ENCODE measurements at places on chromosomes 1 and 21.

- peak; percentile 91 for DNase-seq
These were observed 26.9 kb downstream of the RPL5 start for GRCh38 chr1:92858564-92859399.

GRCh38 chr1:236315518-236315917 is 33.8 kb upstream of the ERO1B start:
- no peak for DNase-seq

- DNase-seq: no peak
These were observed 2.6 kb upstream of the LEFTY2 start for GRCh38 chr1:225943582-225943981.

DNA sequence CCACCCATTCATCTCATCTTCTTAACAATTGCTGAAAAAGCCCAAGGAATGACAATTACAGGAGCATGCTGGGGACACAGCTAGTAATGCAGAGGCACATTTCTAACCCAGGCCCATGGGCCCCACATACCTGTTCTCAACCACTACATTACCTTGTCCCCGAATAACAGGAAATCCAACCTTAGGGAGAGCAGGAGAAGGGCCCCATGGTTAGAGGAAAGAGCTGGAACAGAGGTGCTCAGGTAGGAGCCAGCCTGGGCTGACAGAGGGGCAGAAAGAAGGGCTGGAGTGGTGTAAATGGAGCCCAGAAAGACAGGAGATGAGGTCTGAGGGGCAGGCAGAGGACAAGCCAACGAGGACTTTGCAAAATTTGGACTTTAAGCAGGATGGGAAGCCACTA is 11.4 kb upstream of the S100A8 start:
- DNase-seq: no peak

- no peak for DNase-seq
These were observed 47.5 kb downstream of the CBS start for GRCh38 chr21:43027846-43028731.

DNA sequence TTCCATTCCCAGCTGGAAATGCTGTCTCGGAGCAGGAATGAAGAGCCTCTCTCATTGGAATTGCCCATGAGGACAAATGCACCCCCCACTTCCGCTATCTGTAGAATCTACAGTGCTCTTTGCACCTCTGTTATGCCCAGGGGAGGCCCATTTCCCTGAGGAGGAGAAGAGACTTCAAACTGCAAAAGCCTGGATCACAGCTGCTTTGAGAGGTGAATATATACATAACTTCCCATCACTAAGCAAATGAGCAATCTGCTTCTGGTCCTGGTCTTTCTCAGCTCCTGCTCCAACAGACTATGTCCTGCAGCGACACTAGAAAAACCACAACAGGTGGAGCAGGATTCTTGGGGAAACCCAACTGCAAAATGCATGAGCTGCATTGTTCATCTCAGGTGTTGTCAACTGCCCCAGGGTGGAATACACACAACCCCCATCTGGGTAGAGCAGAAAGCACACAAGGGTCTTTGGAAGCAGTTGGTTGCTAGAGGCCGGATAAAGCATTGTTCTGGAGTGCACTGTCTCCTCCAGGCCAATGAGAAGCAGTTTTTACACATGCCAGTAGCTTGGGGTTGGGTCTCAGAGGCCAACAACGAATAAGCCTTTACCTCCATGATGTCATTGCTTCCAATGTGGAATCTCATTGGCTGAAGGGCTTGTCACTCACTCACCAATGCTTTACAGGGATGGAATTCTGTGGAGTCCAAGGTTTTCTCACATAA is 67.7 kb upstream of the RAB4A start:
- peak; percentile 31 for DNase-seq

- DNase-seq: no peak
These were observed 372.2 kb downstream of the RRAGC start for GRCh38 chr1:38487396-38487795.

DNA sequence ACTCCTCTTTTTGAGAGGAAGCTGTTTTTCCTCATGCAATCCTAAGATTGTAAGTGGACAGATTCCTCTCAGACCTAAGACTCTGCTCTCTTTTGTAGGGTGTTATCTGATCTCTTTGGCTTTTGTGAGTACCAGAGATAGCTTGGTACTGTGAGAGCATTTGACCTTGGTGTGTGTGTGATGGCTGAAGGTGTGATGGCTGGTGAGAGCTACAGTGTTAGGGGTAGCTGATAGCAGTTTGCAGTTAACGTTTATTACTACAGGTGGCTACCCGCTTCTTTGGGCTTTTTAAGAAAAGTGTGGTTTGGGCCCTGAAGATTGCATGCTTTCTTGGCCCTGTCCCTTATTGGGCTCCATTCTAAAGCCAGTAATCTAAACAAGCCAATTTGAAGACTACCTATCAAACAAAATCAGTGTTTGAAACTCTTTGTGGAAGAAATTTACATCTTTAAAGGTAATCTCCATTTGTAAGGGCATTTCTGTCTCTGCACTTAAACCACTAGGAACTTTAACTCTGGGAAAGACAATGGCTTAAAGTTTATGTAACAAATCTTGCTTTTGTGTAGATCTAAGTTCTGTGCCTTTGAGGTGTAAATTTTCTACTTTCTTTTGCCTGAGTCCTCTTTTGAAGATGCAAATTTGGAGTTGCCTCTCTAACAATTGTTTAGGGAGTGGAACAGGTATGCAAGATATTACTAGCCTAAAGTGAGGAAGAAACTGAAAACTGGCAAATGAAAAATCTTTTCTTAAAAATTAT is 85.3 kb upstream of the SERBP1 start:
- no peak for DNase-seq

DNA sequence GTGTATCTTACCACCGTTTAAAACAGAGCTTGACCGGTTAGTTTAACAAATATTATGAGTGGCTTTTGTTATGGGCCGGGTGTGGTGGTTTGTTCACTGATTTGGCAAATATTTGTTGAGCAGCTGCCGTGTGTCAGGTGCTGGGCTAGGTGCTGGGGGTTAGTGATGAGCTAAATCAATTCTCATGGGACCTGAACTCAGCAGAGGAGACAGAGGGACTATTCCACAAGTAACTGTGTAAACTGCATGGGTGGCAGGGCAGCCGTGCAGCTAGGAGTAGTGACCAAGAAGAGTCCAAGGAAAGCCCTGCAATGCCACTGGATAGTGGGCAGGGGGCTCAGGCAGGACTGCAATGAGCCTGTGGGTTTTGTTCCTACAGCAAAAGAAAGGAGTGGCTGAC is 11.2 kb upstream of the C2CD2 start:
- DNase-seq: peak; percentile 64

GRCh38 chr1:224107282-224107625 is 6.7 kb upstream of the FBXO28 start:
- no peak for DNase-seq

DNA sequence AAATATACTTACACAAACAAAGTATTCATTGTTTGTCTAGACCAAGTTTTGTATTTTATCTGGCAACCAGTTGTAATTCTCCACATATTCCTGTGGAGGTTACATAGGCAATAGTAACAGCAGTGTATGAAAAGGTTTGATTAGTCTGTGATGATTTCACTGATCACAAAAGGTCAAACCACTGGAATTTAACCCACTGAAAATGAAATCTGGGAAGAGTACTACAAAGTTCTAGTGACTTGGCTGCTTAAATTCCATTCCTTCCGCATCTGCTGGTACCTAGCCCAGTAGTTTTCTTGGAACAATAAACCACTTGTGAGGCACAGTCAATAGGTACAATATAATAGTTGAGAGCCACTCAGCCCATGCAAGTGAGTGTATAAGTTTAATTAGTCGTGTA is 205.4 kb downstream of the NFIA start:
- DNase-seq: no peak

DNA sequence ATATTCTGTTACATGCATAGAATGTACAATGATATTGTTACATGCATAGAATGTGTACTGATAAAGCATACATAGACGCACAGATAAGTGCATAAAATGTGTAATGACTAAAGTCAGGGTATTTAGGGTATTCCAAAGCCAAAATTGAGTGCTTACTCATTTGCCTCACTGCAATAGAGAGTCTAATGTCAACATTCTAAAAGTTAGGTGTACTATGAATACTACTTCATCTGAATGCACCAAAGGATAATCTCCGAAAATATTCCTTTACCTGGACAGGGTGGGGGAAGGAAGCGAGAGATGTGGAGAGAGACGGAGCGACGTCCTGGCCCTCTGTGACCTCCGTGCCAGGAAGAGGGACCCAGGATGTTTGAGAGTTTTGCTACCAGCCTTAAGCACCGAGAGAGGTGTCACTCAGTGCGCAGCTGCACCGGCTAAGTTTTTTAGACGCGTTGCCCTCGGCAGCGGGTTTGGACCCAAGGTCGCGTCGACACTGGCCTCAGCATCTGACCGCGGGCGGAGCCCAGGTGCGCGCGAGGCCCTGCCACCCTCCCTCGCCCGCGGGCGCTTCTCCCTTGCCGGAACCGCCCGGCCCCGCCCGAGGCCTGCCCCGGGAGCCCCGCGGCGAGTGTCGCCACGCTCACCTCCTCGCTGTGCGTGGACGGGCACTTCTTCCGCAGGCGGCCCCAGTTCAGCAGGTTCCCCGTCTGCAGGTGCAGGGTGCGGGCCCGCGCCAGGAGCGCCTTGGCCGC is 660 bp downstream of the GCLM start:
- peak; percentile 74 for DNase-seq

DNA sequence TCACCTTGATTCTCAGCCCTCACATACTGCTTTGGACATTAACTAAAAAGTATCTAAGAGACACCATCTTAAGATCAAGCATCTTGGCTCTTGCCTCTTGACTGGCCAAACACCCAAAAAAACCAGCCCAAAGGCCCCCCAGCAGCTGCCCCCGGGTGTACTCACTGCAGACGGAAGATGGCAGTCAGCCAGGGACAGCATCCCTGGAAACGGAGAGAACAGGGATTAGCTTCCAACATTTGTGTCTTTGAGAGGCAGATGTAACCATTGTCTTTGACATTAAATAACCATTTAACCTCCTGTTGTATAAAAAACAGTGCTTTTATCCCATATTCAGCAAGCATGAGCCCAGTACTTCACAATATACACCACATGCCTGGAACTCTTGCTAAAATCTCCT is 11.3 kb downstream of the TMEM63A start:
- DNase-seq: no peak

- DNase-seq: no peak
These were observed 38.4 kb upstream of the TENT5C start for GRCh38 chr1:117567435-117567834.

- DNase-seq: no peak
These were observed 9.1 kb upstream of the C1orf159 start for GRCh38 chr1:1124786-1125642.

DNA sequence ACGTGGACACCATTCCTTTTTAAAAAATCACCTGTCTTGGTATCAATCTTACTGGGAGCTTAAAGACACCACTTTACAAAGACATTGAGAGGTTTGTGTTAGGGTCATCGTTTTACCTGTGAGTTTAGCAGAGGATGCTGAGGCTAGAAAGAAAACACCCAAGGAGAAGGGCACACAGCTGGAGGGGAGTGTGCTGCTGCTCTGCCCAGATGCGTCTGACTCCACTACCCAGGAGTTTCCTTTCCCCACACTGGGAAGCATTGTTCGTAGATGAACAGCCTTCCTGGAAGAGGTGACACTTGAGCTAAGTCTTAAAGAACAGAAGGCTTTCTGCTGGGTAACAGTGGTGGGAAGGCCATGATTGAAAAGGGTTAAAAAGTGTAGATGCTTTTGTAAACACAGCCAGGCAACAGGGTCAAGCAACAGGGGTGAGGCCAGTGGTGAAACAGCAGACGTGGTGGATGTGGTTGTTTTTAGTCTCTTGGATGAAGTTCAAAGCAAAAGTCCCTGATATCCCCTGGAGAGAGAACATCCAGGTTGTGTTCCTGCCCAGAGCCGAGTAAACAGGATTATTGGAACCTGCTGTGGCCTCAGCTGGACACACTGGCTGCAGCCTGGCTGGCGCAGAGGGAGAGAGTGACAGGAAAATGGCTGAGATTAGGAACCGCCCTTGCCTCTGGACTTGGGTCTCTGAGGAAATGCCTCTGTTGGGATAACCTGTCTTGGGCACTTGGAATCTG is 198.6 kb upstream of the JUN start:
- DNase-seq: no peak

GRCh38 chr1:76122271-76122670 is 47.7 kb downstream of the ST6GALNAC3 start:
- DNase-seq: no peak

GRCh38 chr1:226569879-226570547 is 21.4 kb downstream of the STUM start:
- peak; percentile 67 for DNase-seq

GRCh38 chr1:222794656-222795474 is 20.0 kb upstream of the DISP1 start:
- DNase-seq: no peak

- DNase-seq: no peak
These were observed 211.5 kb downstream of the LHX8 start for GRCh38 chr1:75345538-75346292.

GRCh38 chr1:13605159-13605558 is 21.5 kb downstream of the PDPN start:
- no peak for DNase-seq

GRCh38 chr1:54121482-54122134 is 31.2 kb downstream of the CDCP2 start:
- peak; percentile 63 for DNase-seq

- DNase-seq: no peak
These were observed 19.4 kb downstream of the PDE4B start for GRCh38 chr1:65812065-65812464.

DNA sequence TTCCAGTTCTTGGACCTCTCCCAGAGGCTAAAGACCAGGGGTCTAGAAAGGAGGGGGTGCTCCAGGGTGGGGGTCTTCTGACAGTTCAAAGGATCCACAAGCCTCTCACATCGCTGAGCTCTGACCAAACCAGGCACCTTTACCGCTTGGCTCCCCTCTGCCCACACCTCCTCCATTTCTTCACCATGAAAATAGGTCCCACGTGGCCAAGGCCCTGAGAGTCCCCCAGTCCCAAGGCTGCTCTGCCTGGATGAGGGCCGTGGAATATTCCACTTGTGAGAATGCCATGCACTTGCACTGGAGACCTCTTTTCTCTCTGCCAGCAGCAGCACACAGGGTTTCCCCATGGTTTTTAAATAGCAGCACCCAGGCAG is 87.4 kb downstream of the ITPKB start:
- no peak for DNase-seq

- DNase-seq: no peak
These were observed 16.6 kb upstream of the S1PR1 start for GRCh38 chr1:101219924-101220870.

- DNase-seq: peak; percentile 53
These were observed 51.0 kb downstream of the SMYD2 start for GRCh38 chr1:214331827-214332423.

- no peak for DNase-seq
These were observed 158.7 kb upstream of the IRF2BP2 start for GRCh38 chr1:234768569-234769283.

- DNase-seq: no peak
These were observed 21.3 kb downstream of the IFI16 start for GRCh38 chr1:159030877-159031447.

DNA sequence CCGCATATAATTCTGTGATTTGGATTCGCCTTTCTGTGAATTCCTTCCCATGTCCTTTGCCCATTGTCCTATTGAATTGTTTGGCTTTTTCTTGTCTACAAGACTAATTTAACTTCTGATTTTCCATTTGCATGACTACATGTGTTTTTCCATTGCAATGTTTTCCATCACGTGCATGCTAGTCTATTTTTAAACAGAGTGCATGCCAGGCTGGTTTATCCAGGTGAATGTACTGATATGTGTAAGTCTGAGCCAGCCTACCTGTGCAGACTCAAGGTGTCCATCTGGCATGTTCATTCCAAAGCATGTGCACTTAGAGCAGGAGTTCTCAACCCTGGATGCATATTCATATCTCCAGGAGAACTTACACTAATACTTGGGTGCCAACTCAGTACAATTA is 59.7 kb downstream of the INAVA start:
- DNase-seq: no peak

GRCh38 chr1:231407049-231407448 is 15.0 kb downstream of the EGLN1 start:
- no peak for DNase-seq

GRCh38 chr1:16302709-16303627 is 49.3 kb downstream of the FBXO42 start:
- DNase-seq: no peak
